ENCODE measurements at places on chromosomes 1 and 21.
A peak's percentile ranks its signal among the peaks of the same experiment; 100 is the strongest.

- DNase-seq, result no peak
Observed at GRCh38 chr1:169121146-169121923, 14.8 kb downstream of the ATP1B1 start.

- DNase-seq, result no peak
Observed at GRCh38 chr1:119086830-119087229, 53.6 kb downstream of the WARS2 start.

- no peak for DNase-seq
Observed at GRCh38 chr1:201507360-201507675, 395 bp upstream of the CSRP1 start.

DNA sequence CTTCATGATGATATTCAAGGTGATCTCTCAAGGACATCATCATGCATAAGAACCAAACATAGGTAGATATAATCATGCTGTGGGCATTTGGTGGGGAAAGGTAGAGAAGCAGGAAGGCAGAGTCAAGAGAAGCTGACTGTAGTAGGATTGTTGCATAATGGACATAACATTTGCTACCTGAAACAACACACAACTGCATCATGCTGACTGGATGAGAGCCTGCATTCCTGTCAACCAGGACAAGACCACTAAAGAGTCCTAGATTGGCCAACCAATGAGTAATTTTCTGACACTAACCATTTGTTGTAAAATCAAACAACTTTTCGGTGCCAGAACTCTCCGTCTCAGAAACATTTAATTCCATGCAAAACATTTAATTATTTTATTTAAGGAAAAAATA lies 377.2 kb downstream of the PLPP3 start:
- DNase-seq, result no peak

DNA sequence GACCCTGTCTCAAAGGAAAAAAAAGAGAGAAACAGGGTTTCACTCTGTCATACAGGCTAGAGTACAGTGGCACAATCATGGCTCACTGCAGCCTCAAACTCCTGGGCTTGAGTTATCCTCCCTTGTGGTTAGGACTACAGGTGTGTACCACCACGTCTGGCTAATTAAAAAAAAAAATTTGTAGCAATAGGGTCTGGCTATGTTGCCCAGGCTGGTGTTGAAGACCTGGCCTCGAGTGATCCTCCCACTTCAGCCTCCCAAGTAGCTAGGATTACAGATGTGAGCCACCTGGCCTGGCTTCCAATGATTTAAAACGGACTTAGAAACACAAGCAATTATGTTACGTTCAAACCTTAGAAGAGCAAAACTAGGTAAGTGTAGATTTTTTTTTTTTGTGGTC lies 22.1 kb downstream of the GOLPH3L start:
- DNase-seq, result no peak

DNA sequence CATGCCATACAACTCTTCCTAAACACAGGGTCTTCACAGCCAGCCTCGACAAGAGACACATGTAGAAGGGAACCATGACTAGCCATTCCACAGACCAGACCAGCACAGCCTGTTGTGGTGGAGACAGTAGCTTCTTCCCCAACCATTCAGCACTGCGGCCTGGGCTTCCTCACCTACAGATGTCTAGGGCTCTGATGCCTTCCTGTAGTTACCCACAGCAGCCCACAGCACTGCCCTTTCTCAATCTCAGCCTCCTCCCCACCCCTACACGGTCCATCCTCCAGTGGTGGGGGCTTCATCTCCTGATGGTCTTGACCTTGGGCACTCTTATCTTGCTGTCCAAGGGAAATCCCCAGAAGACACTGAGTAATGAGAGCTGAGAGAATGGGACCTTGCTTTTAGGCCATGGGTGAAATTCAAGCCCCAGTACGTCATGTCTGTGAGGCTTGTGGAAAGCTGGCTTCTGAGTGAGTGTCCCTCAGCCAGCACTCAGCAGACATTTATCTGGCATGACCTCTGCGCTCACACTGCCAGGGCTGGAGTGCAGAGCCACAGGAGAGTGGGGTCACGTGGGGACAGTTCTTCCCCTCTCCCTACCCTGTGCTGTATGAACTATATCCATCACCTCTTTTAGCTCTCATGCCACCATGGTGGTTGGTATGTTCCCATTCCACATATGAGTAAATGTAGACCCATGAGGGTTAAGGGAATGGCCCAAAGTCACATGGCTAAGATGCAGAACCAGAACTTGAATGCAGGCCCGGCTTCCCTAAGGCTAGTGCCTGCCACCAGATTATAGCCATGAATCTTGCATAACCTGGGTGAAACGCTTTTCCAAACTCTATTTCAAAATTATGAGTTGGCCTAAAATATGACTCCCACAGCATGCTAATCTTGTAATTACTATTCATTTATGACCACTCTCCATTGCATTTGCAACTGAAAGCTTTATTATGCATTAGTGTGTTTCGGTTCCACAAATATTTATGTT lies 104.7 kb downstream of the HIVEP3 start:
- DNase-seq, result no peak

- no peak for DNase-seq
Observed at GRCh38 chr1:30054126-30054525, 669.3 kb downstream of the MATN1 start.

- no peak for DNase-seq
Observed at GRCh38 chr1:94608142-94608851, 66.7 kb upstream of the F3 start.

GRCh38 chr1:43311521-43311920 lies 10.7 kb downstream of the TIE1 start:
- no peak for DNase-seq

DNA sequence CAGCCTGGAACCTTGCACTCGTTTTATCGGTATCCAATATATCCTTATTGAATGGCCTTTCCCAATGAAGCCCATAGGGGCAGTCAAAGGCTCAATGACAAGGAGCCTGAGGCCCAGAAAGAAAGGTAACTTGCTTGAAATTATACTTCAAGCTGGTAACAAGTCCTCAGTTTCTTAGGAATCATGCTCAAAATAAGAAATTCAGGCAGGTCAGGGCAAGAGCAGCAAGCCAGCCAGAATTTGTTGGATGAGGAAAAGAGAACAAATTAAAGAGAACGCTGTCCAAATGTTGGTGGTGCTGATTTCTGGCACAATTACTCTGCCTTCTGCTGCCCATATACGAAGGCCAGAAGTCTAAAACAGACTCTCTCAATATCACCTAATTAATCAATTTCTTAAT lies 77.6 kb downstream of the DDX20 start:
- no peak for DNase-seq

GRCh38 chr1:14236097-14236496 lies 362.4 kb upstream of the KAZN start:
- DNase-seq, result no peak

DNA sequence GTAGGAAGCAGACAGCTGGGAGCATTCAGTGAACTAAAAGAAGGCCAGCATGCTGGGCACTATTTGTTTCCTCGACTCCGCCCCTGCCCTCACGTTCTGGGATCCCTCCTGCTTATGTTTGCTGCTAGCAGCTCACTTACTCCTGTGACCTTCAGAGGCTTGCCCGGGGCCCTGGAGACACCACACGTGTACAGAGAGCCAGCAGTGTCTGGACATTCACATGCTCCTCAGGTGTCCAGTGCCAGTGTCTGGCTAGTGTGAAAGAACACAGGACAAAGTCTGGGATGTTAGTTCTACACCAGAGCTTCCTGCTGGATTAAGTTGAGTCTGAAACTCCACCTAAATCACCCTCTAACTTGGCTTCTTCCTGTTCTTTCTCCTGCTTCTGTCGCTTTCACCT lies 108.1 kb downstream of the OMA1 start:
- no peak for DNase-seq

- peak; percentile 30 for DNase-seq
Observed at GRCh38 chr1:204151552-204152309, at the start of gene ETNK2. TSS of gene ETNK2 (minus strand) at chr1:204152044. CDS start at chr1:204151852, 192 bp downstream.

GRCh38 chr1:168421399-168422004 lies 122.3 kb downstream of the XCL2 start:
- no peak for DNase-seq
